SK-N-SH treated with all-trans-retinoic acid at 6 μM for 48 hours (cell line): ENCODE measurements at places on chromosomes 1 and 21.

GRCh38 chr1:201019321-201019977 is 4.1 kb downstream of the KIF21B start:
- ATAC-seq, result no peak

DNA sequence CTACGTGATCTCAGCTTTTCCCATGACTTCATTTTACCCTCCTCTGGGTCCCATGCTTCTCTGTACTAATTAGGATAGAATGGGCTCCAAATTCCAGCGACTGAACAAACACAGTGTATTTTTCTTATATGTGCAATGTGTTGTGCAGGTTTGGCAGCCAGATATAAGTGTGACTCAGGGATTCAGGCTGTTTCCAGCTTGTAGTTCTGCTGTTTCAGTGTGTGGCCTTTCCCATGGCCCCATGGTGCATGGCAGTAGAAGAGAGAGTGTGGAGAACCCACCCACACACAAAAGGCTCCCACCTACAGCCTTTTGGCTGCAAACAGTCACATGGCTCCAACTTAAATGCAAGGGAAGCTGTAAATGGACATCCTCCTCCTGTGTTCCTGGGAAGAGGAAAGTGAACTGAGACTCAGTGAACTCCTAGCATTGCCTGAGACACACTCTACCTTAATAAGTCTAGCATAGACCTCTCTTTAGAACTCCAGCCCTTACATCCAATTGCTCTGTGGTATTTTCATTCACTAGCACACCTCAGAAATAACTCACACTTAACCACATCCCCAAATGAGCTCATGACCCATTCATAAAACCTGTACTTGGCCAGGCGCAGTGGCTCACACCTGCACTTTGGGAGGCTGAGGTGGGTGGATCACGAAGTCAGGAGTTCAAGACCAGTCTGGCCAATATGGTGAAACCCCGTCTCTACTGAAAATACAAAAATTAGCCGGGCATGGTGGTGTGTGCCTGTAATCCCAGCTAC is 58.7 kb downstream of the KIAA0040 start:
- no peak for ATAC-seq

- no peak for ATAC-seq
Measured at GRCh38 chr21:35198565-35198964, 149.5 kb upstream of the RUNX1 start.

GRCh38 chr1:90434460-90434859 is 282.6 kb downstream of the BARHL2 start:
- peak; percentile 82 for ATAC-seq

DNA sequence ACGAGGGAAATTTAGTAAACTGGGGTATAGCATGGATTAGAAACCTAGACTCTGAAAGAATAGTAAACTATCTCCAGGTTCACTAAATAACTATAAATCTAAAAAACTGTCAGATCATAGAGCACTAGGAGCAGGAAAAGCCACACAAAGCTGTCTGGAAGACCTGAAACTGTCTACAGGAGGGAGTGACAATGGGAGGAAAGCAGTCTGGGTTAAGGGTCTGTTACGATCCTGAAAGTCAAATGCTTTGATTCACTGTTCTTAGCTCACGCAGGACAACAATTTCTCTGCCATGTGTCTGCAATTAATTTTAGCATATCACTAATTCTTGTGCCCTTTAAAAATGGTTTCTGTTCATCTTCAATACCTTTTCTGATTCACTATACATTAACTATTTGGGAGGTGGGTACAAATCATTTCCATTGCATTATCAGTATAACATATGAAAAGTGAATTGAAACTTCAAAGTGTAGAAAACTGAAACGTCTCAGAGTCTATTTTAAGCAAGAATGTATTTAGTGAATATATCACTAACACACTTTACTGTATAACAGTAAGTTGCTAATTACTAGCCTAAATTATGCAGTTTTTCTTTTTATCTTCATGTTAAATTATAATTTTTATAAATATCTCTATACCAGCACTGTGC is 18.4 kb downstream of the CEP170 start:
- peak; percentile 28 for ATAC-seq

- no peak for ATAC-seq
Measured at GRCh38 chr21:39430457-39430856, 15.1 kb downstream of the LCA5L start.

DNA sequence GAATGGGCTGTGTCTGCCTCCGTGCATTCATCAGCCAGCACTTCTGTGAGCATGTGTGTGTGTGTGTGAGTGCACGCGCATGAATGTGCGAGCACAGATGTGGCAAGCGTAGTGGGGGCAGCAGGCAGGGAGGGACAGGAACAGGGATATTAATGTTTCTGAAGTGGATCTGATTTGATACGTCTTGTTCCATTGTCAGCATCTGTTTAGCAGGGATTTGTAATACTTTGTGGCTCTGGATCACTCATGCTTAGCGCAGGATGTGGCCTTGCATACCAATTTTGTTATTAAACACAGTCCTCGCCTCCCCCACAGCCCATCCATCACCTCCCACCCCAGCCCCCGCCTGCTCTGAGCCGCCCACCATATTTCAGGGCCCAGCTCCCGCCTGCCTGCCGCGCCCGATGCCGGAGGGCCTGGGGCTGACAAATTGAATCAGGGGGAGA is 52.4 kb downstream of the TMEM53 start:
- no peak for ATAC-seq

DNA sequence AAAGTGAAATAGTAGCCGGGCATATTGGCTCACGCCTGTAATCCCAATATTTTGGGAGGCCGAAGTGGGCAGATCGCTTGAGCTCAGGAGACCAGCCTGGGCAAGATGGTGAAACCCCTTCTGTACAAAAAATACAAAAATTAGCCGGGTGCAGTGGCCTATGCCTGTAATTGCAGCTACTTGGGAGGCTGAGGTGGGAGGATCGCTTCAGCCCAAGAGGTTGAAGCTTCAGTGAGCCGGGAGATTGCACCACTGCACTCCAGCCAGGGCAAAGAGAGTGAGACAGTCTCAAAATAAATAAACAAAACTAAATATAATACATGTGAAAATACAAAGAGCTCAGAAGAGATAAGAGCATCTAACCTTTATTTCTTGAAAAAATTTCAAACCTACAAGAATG is 2.3 kb upstream of the MSTO1 start:
- no peak for ATAC-seq

DNA sequence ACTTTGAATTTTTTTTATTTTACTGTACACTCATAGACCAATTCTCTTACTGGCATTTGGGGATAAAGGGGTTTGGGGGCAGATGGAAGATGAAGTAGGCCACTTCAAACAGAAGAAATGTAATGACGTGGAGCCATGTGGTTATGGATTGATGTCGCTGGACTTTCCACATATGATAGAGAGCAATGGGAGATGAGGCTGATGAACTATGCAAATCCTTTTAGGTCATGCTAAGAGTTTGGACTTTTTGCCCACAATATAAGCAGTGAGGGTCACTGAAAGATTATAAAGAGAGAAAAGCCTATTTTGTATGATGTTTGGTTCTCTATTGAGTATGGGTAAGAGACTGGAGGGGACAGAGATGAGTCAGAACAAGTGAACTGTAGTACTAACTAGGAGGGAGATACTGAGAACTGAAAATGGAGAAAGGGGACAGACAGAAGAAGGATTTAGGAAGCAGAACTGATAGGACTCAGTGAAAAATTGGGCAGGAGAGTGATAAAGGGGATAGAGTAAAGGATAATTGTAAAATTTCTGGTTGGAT is 9.2 kb downstream of the C1orf21 start:
- ATAC-seq, result no peak

- ATAC-seq, result peak; percentile 42; the same call in 2 of the 3 replicates
Measured at GRCh38 chr1:53498555-53499131, 39.4 kb downstream of the DMRTB1 start.

GRCh38 chr1:175690298-175690697 is 53.1 kb downstream of the TNR start:
- no peak for ATAC-seq

GRCh38 chr1:30106125-30106524 is 617.3 kb downstream of the MATN1 start:
- peak; percentile 56; the same call in 1 of the 3 replicates for ATAC-seq

- ATAC-seq, result peak; percentile 95
Measured at GRCh38 chr1:8848663-8849386, 29.7 kb downstream of the ENO1 start.

DNA sequence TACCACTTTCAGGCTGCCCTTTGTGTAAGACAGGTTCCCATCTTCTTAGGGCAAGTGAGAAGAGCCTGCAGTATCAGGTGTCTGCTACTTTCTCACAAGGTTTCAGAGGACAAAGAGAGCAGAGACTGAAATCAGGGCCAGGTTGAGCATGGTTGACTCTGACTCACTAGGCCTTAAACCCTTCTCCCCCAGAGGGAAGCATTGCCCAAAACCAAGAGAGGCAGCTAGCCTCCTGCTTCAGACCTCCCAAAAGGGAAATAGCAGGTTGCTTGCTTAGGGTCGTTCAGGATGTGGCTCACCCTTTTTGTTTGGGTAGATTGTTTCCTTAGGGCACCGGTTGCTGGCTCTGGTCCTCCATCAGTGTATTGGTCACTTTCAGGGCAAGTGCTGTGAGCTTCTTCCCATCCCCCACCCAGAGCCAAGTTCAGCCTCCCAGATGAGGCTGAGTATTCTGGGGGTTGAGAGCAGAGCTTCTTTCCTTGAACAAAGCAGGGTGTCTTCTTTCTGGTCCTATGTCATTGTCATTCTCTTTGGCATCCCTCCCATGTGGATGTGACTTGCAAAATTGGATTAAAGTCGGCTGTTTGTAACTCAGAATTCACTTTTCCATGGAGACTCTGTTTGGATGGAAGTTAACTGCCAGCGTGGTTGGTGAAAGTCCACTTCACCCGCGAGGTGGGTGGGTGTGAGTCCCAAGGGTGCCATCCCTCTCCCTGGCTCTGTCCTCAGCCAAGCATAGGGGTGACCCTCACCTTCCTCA is 55.5 kb upstream of the GALNT2 start:
- ATAC-seq, result no peak

GRCh38 chr1:203269654-203270020 is 35.7 kb upstream of the BTG2 start:
- no peak for ATAC-seq

DNA sequence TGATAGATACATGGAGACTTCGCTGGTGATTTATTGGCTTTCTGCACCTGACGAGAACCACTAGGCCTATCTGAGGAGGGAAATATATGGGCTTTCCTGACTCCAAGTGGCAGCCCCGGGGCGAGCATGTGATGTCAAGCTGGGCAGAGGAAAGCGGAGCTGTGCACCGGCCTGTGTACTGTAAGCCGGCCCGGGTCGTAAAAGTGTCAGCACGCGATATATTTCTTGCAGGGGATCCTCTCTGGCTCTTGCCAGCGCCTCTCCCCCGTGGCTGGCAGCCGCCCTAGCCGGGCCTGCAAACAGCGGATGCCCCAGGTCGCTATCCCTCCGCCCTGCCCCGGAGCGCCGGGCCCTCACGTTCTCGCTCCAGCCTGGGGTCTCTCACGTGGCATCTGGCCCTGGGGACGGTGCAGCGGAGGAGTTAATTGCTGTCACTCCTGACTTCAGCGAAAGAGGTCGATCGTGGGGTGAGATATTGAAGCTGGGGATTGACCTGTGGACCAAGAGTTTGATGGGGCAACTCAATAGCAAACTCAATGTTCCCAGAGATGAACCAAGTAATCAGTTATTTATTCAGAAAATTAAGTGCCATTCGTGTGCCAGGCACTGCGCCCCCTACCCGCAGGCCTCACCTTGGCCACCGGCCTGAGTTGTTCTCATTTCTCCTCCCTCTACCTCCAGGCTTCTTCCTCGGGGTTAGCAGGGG is 41.0 kb upstream of the HAO2 start:
- peak; percentile 87 for ATAC-seq

DNA sequence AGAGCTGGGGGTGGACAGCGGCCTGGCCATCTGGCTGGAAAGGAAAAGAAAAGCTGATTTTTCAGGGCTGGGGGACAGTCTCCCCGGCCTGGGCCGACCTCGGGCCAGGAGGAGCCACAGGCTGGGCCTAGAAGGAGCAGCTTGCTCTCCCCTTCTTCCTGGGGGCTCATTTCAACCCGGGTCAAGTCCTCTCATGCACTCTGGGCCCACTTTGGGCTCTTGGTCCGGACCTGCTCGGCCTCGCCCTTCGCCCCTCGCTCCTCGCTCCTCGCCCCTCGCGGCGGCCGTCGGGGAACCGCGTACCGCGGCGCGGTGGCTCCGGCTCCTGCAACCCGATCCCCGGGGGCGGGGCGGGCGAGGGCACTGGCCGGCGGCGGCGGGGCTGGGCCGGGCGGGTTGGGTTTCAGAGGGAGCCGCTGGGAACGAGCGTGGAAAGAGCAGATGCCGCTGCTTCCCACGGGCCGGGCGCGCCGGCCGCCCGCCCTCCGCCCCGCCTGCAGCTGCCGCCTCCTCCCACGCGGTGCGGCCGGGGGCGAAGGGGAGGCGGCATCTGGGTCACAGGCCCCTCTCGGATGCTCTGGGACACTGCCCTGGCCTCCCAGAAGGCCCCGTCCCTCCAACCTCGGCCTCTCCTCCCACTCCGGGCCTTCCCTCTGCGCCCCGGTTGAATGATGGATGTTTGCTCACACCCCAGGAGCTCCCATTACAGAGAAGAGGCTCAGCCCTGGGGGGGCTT is 6.6 kb downstream of the HEYL start:
- no peak for ATAC-seq

DNA sequence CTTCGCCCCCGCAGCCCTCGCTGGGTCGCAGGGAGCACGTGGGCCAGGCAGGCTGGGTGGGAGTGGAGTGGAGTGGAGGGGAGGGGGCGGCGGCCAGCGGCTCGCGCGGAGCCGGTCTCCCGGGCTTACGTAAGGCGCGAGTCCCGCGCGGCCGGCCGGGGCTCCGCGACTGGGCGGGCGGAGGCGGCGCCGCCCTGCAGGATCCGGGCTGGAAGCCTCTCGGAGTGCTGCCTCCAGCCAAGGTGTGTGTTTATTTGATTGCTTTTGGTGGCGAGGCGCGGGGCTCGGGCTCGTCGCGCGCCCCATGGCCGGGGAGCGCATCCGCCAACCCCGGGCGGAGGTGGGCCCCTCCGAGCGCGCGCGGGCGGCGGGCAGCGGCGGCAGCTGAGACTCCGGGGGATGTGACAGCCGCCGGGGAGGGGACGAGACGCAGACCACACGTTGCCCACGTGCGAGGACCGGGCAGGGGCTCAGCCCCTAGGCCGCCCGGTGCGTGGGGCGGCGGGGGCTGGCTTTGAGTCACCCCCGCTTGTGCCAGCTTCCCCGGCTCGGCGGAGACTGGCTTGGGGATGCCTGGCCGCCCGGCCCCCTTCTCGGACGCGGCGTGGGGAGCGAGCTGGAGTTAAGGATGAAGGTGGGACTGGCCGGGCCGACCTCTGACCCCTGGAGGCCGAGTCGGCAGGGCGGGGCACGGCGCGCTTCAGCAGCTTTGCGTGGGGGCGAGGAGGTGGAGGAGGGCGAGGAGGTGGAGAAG is 402 bp upstream of the AK4 start:
- peak; percentile 60 for ATAC-seq

DNA sequence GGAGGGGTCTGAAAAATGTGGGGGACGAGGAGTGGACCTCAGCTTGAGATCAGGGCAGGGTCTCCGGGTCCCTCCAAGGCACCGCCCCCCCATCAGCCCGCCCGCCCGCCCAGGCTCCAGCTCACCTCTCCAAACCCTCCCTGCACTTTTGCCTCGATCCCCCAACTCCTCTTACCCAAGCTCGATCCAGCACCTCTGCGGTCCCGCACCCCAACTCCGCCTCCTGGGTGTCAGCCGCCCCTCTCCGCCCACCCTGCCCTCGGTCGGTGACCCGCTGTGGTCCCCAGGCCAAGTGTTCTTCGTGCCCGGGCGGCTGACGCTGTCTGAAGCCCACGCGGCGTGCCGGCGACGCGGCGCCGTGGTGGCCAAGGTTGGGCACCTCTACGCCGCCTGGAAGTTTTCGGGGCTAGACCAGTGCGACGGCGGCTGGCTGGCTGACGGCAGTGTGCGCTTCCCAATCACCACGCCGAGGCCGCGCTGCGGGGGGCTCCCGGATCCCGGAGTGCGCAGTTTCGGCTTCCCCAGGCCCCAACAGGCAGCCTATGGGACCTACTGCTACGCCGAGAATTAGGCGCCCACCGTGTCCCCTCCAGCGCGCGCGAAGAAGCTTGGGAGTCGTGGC is 5.7 kb downstream of the HAPLN2 start:
- peak; percentile 8; the same call in 2 of the 3 replicates for ATAC-seq
